ENCODE measurements at places on chromosomes 3 and 15.

DNA sequence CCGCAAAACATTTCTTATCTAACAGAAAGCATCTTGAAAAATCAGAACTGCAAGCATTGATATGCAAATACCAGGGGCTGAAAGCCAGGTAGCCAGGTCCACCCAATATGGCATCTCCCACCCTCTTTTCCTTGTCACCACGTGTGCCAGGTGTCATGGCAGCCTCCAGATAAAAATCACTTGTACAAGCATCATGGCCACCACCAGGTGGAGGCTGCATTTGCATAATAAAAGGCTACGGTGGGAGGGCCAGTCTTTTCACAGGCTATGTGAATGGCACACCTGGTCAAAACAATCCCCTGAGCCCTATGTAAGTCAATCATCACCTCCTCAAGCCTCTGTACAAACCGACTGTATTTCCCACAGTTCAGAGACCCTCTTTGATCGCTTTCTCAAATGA, 1233.1 kb upstream of the ALCAM start:
- DNase-seq, result no peak

GRCh38 chr3:197495059-197495455, 60.7 kb downstream of the BDH1 start:
- DNase-seq, result no peak

- no peak for DNase-seq
Observed at GRCh38 chr3:133123636-133124035, 85.4 kb downstream of the TMEM108 start.

- DNase-seq, result no peak
Observed at GRCh38 chr3:107068980-107069379, 308.3 kb upstream of the CCDC54 start.

- no peak for DNase-seq
Observed at GRCh38 chr3:176431991-176432390, 765.3 kb downstream of the TBL1XR1 start.

DNA sequence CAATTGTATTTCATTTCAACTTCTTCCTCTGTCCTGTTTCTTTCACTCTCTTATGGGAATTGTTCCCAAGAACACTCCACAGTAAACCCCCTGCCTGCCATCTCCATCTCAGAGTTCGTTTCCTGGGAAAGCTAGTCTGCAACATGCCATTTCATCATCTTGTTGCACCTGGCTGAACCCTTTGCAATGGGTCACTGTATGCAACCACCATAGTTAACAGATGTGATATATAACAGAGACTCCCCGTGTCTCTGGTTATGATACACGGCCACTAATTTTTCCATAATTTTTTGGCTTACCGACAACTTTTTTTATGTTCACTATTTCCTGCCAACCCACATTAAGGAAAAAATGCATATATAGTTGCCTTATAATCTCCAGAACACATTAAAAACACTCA, 95.5 kb downstream of the CHST2 start:
- DNase-seq, result no peak

- no peak for DNase-seq
Observed at GRCh38 chr15:26632500-26632899, 140.4 kb downstream of the GABRB3 start.

DNA sequence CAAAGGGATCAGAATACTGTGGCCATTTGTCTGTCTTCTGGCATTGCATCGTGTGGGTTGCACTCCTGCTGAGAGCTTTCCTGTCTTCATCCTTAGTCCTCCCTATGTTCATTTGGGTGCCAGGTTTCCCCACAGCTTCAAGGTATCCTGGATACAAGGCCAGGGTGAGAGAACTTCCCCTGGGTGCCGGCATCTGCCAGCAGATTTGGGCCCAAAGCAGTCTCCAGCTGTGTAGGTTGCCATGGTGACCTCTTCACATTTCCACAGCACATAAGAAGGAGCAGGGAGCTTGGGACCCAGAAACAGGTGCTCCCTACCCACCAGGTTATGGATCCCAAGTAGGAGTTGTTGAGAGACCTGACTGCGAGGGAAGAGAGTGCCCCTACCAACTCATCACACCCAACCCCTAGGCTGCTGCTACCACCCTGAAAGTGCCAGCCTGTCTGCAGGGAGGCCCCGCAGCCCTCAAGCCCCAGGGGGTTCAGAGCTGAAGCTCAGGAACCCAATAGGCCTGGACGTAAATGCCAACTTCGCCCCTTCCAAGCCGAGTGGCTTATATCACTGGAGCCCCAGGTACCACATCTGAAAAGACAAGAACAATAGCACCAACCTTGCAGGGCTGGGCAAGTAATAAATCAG, 19.9 kb downstream of the TTC21A start:
- no peak for DNase-seq

- DNase-seq, result no peak
Observed at GRCh38 chr3:136141291-136141785, 54.8 kb downstream of the MSL2 start.

DNA sequence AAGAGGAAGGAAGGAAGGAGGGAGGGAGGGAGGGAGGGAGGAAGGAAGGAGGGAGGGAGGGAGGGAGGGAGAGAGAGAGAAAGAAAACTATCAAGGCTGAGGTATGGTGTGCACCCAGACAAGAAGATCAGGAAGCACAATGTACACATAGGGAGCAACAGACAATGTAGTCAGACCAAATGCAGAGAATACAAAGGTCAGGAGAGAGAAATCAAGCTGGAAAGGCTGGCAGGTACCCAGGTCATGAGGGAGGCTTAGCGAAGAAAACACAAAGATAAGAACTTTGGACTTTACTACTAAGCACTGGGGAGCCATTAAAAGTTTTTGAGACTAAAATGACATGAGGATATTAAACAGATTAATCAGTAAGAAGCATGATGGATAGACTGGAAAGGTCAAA, 176.0 kb upstream of the TMCO5A start:
- DNase-seq, result no peak

DNA sequence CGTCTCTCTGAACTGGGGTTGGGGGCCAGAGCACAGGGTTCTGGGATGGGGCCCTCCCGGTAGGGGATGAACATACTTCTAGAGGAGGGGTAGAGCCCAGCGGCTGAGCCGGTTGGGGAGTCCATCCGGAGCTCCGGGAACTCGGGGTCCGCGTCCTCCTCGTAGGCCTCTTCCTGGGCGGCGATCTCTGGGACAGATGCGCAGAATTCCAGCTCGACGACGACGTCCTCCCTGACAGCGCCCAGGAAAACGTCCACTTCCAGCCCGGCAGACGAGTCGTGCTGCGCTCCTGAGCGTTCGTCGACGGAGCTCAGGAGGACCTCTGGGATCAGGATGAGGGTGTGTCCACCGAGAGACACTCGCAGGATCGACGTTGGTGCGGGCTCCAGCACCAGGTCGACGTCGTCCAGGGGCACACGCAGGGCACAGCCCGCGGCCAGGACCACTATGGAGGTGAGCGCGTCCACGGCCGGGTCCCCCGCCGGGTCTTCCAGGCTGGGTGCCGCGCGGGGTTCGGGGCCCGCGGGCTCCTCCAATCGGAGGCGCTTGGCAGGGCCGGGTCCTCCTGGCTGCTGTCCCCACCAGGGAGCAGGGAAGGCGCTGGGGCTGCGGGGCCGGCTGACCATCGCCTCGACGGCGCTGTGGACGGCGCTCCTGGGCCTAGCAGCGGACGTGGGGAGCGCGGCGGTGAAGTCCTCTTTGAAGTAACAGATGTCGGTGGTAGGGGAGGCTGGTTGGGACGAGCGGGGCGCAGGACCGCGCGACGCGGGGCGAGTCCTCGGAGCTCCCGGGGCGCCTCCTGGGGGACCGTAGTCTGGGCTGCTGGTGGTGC, 474 bp downstream of the PRR23B start:
- DNase-seq, result no peak

GRCh38 chr3:25592510-25592968, 72.2 kb downstream of the TOP2B start:
- peak; percentile 58 for DNase-seq

- DNase-seq, result no peak
Observed at GRCh38 chr15:95442107-95442719, 888.3 kb upstream of the NR2F2 start.

- no peak for DNase-seq
Observed at GRCh38 chr3:196518966-196519717, 4.0 kb upstream of the SMCO1 start.

DNA sequence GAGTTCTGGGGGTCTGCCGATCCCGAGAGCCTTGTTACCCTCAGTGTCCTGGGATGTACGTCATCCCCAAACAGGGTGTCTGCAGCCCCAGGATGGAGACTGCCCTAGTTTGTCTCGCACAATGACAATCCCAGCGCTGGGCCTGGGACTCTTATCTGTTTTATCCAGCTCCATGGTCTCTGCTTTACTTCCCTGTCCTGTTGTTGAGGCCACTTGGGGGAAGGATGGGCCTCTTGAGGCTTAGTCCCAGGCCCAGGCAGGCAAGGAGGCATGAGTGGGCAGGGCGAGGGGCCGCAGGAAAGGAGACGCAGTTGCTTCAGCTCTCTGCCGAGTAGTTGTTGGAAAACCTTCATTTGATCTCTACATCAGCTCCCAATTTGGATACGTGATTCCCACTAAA, 17.4 kb downstream of the SMAD6 start:
- DNase-seq, result no peak

DNA sequence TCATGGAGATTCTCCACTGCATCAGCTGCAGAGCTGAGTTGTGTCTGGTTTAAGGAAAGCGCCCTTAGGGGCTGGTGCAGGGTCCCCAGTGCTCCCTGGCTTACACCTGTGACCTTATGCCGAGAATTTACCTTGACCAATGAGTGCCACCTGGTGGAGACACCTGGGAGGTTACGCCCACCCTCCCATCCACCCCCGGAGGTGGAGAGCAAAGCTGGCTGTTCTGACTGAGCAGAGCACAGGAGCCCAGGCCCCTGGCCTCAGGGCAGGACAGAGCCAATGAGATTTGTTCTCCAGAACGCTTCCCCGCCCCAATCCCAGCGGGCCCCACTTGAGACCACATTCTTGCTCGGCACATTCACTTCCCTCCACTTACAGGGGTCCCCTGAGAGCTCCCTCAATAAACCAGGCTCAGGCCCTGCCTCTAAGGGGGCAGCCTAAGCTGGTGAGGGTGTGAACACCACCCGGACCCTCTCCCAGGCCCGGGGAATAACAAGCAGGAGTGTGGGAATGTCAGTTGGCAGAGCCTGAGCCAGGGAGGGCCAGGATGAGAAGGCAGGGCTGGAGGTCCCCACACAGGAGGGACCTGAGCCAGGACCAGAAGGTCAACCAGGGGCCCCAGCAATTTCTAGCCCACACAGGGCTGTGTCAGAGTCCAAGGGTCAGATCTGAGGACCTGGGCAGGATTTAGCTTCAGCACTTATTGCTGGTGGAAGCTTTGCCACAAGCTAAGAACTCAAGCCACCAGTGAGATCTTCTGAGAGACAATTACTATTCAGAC, 117.1 kb downstream of the TPRA1 start:
- DNase-seq, result no peak

GRCh38 chr3:163779396-163780344, 1298.6 kb downstream of the SI start:
- DNase-seq, result no peak

GRCh38 chr3:85455561-85456200, 496.9 kb downstream of the CADM2 start:
- DNase-seq, result no peak

GRCh38 chr3:52217409-52217805, 8.0 kb downstream of the TLR9 start:
- no peak for DNase-seq

DNA sequence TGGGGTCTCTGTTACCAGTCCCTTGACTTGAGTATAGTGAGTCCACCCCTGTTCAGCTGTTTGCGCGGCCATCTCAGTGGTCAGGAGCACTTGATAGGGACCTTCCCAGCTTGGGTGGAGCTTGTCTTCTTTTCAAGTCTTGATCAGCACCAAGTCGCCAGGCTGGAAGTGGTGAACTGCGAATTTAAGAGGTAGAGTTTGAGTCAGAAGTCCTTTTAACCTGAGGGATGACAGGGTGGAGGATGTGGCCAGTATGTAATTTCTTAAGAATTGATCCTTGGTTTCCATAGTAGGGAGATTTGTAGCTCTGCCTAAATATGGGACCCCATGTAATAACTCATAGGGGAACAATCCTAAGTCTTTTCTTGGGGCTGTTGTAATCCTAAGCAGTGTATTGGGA, 86.3 kb upstream of the XCR1 start:
- no peak for DNase-seq

GRCh38 chr3:35648347-35648746, 9.0 kb downstream of the ARPP21 start:
- no peak for DNase-seq

GRCh38 chr15:70182858-70183695, 85.4 kb upstream of the TLE3 start:
- DNase-seq, result no peak

GRCh38 chr3:55180936-55181535, 253.2 kb upstream of the LRTM1 start:
- DNase-seq, result no peak

DNA sequence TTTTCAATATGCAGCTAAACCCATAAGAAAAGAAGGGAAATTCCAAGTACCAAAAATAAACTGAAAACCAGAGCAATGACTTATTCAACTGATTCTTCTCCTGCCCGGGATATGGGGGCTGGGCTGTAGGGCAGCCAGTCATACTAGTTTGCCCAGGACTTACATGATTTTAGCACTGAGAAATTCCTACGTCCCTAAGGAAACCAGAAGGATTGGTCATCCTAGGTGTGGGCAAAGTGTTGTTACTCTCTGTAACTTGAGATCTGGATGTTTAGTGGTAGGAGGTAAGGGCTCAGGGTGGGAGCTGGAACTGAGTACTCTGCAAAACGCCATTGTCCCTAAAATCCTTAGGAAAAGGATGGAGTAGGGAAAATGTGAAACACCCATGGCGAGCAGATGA, 1.2 kb upstream of the DAZL start:
- DNase-seq, result no peak

- DNase-seq, result no peak
Observed at GRCh38 chr3:99505200-99505599, 133.2 kb upstream of the COL8A1 start.

DNA sequence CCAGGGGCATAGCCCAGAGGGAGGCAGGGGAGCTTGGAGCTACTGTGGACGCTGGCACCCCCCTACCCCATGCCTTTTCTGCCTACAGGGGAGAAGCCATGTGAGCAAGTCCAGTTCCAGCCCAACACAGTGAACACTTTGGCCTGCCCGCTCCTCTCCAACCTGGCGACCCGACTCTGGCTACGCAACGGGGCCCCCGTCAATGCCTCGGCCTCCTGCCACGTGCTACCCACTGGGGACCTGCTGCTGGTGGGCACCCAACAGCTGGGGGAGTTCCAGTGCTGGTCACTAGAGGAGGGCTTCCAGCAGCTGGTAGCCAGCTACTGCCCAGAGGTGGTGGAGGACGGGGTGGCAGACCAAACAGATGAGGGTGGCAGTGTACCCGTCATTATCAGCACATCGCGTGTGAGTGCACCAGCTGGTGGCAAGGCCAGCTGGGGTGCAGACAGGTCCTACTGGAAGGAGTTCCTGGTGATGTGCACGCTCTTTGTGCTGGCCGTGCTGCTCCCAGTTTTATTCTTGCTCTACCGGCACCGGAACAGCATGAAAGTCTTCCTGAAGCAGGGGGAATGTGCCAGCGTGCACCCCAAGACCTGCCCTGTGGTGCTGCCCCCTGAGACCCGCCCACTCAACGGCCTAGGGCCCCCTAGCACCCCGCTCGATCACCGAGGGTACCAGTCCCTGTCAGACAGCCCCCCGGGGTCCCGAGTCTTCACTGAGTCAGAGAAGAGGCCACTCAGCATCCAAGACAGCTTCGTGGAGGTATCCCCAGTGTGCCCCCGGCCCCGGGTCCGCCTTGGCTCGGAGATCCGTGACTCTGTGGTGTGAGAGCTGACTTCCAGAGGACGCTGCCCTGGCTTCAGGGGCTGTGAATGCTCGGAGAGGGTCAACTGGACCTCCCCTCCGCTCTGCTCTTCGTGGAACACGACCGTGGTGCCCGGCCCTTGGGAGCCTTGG, 5.6 kb downstream of the CIB1 start:
- no peak for DNase-seq

GRCh38 chr3:9809615-9810432, at the start of gene TTLL3:
Gene TTLL3, plus strand, starts transcription at chr3:9810262. Its CDS starts 400 bp downstream, at chr3:9810662.
- DNase-seq, result no peak

All from retinal pigment epithelial cell (primary cell).